Thymus (tissue), 14 donors: ENCODE measurements at places on chromosomes 16 and 17.

DNA sequence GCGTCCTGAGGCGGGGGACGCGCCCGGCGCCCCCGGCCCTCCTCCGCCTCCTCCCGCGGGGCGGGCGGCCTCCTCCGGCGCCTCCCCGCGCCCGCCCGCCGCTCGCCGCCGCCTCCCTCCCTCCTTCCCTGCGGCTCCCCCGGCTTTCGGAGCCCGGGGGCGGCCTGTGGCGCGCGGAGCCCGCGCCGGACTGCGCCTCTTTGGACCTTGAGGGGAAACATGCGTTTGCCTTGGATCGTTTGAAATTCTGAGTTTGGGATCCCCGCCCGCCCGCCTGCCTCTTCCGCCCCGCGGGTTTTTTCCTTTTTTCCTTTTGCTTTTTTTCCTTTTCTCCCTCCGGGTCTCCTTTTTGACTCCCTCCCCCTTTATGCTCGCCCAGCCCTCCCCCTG lies 390 bp downstream of the ZNRF1 start:
- no peak for DNase-seq

DNA sequence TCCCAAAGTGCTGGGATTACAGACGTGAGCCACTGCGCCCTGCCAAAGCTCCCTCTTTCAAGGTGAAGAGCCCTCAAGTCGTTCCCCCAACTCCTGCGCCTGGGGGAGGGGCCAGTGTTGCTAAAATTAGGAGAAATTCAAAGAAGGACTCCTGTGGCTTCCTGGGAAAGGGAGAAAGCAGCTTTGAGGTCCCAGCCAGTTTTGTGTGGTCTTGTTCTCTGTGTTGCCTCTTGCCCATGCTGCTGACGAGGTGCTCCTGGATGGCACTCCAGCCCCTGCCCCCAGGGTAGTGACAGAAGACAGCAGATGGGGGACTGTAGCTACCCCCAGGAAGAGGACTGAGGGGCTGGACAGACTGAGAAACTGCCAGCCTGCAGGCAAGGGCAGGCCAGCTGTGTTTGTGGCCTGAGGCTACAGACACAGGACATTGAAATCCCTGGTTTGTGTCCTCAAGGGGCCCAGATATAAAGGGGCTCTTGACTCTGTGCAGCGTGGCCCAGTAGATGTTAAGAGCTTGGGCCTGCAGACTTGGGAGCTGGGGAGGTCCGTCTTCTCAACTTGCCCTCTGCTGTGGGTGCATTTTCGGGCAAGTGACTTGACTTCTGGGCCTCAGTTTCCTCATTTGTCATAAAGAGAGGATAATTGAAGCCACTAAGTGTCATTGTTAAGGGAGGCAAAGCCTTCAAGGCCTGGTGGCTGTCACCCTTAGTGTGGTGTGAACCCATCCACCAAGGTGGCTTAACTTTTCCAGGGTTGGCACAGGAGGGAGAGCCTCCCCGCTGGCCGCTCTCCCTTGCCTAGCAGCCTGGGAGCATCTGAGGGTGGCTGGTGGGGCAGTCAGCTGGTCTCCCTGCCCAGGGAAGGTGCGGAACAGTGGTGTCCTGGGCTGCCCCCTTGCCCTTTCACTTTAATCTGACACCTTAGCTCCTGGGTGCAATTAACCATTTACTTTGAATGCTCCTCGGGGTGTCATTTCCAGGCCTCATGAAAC lies 4.1 kb downstream of the UBALD2 start:
- no peak for DNase-seq

GRCh38 chr17:59725691-59726090 lies 18.2 kb downstream of the VMP1 start:
- DNase-seq: no peak

DNA sequence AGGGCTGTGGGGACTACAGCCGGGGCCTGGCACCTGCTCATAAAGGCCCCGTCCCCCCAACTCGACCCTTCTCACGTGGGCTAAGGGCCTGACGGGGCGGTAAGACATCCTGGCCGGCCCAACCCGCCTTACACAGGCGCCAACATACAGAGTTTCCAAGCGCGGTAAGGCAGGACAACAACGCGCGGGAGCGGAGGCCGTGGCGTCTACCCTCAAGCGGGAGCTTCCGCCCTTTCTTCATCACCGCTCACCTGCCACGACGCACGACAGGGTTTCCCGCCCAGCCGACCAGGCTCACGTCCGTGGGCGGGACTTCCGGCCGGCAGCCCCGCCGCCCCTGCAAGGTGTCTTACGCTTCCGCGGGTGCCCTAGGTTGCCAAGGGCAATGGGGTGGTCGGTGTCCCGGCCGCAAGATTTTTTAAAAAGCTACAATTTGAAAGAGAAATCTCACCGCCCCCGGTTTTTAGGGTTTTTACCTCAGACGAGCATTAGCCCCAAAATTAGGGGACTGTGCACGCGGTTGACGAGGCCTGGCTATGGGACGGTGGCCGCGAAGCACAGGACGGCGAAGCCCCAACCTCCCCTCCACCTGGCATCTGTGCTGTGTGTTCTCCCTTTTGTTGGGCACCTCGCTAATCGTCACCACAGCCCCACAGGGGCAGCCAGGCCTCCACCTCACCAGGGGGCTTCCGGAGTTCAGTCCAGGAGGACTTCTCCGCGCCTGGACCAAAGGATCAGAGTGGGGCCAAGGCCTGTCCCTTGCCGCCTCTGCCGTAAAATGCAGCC lies at the start of gene TERB1:
Gene TERB1 (minus strand): TSS at position 265 of the 786 bp plus-strand sequence. CDS start 4,786 bp downstream, outside the sequence.
- DNase-seq: no peak

- DNase-seq: no peak
Measured at GRCh38 chr17:67482764-67483163, 105.7 kb downstream of the PITPNC1 start.

DNA sequence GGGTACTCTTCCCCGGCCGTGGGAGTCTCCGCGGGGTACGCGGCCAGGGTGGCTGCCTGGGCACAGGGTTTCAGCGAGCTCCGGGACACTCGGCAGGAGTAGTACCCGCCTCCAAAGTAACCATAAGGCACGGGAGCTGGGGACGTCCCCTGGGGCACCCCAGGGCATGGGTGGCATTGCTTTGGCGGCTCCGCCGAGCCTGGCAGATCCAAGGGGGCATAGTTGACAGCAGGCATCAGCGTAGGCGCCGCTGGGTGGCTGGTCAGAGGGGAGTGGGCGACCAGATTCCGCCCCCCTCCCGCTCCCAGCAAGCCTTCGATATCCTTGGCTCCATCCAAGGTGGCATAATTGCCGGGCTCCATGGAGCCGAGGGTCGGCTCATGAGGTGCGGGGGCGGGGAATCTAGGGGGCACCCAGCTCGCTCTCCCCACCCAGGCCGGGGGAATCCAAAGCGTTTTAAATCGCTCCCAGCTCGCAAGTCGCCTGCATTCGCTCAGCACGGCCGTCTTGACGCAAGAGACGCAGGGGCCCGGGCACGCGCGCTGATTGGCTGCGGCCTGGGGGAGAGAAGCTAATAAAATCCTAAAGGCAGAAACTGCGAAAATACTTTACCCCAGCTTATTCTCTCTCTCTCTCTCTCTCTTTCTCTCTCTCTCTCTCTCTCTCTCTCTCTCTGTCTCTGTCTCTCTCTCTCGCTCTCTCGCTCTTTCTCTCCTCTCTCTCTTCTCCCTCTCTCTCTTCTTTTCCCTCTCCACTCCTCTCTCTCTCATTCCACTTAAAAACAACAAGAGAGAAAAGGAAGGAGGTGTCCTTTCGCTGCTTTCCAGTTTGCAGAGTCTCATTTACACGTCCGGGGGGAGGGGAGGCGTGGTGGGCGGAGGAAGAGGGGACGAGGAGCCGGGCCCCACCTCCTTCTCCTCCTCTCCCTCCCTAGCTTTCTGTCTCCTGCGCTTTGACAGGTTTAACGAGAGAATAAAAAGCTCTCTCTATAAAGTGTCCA lies at the start of gene HOXB13:
Gene HOXB13 (minus strand): TSS at position 519 of the 1,000 bp plus-strand sequence. CDS start 157 bp downstream, at position 362.
- DNase-seq: no peak

- no peak for DNase-seq
Measured at GRCh38 chr17:47806026-47806912, 15.3 kb downstream of the OSBPL7 start.

GRCh38 chr16:77807-78443 lies at the start of gene MPG:
TSS of gene MPG (plus strand) at chr16:78225. CDS start at chr16:78310, 85 bp downstream.
- peak; percentile 79 for DNase-seq

GRCh38 chr16:55301385-55302008 lies 22.5 kb upstream of the IRX6 start:
- no peak for DNase-seq

- DNase-seq: no peak
Measured at GRCh38 chr17:62084585-62084984, 19.5 kb upstream of the MED13 start.

- DNase-seq: no peak
Measured at GRCh38 chr17:38458521-38458920, 30.3 kb downstream of the ARHGAP23 start.

DNA sequence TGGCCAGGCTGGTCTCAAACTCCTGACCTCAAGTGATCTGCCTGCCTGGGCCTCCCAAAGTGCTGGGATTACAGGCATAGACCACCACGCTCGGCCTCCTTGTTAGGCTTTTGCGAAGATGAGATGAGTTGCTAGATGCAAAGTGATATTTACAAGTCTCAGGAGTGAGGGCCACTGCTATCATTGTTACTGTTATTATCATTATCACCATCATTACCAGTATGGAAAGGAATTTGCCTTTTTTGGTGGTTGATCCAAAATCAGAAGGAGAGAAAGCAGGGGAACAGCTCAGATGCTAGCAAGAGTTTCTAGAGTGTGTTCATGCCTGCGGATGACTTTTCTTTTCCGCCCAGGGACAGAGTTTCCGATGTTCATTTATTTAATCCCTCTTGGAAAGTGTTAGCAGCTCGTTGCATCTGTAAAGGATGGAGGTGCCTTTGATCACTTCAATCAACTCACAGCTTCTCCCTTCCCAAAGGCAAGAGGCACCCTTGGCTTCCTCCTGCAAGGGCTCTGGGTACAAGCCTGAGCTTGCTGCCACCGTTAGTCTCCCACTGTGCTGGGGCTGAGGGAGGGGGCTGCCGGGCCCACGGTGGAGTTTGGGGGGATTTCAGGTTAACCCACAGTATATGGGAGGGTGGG lies 21.6 kb downstream of the ITPRIPL2 start:
- DNase-seq: no peak

DNA sequence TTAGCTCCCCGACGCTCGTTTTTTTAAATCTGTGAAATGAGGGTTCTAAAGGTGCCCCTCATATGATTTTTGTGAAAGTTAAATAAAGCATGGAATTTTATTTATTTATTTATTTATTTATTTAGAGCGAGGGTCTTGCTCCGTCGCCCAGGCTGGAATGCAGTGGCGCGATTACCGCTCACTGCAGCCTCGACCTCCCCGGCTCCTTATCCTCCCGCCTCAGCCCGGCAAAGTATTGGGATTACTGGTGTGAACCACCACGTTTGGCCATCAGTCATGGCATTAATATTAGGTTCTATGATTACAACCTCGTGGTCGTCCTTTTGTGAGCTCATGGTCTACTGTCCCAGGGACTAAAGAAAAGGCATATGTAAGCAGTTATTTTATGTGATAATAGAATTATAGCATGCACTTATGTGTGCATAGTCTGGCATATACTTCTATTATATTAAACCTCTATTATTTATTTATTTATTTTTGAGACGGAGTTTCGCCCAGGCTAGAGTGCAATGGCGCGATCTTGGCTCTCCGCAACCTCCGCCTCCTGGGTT lies 557 bp upstream of the LUC7L start:
- no peak for DNase-seq

DNA sequence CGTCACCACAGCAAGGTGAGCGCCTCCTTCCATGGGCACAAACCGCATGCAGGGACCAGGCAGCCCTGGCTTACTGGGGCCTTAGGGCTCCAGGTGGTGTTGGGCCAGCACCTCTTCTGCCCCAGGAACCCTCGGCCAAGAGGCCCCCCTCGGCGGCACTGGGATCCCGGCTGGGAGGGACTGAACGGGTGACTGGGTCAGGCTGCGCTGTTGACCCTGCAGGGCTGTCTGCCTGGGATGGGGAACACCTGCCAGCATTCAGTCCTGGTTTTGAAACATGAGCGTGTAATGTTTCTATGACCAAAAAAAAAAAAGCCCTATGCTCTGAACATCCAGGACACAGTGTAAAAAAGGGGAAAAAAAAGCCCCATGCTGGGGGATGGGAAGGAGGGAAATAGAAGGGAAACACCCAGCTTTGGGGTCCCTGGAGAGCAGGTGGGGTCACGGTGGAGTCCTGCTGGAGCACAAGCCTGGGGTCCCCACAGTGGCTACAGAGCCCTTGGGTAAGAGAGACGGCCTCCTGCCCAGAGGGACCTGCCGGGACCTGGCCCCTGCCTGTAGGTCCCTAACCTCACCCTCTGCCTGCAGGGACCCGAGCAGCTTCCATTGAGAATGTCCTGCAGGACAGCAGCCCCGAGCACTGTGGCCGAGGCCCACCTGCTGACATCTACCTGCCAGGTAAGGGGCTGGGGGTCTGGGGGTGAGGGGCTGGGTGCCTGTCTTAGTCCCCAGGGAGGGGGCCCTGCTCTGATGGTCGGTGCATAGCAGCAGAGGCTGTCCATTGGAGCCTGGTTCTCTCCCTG lies 9.9 kb upstream of the NUDT16L1 start:
- DNase-seq: no peak

- DNase-seq: no peak
Measured at GRCh38 chr17:12727881-12728280, 61.4 kb upstream of the ARHGAP44 start.

- DNase-seq: no peak
Measured at GRCh38 chr16:61007694-61008093, 1028.5 kb downstream of the CDH8 start.

DNA sequence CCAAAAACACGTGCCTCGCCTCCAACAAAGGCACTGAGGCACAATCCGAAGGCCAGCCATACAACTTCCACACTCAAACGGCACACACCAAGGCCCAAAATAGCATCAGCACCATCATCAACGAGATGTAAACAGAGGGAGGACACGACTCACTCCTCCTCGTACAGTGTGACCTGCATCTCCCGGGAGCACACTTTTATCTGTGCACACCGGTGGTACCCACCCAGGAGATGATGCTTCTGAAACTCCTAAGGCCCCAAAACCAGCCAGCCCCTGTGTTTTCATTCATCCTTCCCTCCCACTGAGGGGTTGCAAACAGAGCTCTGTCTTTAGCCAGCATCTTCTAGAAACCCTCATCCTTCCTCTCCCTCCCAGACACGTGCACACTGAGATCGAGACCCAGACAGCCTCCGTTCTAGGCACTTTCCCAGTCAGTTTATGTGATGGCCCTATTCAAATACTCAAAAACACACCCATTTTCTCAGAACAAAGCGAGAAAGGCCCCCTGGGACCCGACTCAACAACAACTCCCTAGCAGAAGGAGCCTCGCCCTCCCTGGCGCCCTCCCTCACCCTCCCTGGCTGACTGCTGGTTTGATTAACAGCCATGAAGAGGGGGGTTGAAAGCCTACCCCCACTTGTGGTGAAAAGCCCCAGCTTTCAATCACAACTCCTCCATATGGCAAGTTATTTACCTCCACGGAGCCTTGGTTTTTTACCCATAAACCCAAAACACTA lies 76.3 kb downstream of the GAS7 start:
- DNase-seq: no peak
